ENCODE measurements at places on chromosomes 2 and 18. TPM values are rescaled to one million over a fixed set of nuclear protein-coding genes. Genes with fewer than 3 reads are reported as not detected.

The ZSWIM2 gene
- 0.06 TPM for total RNA-seq

DNA sequence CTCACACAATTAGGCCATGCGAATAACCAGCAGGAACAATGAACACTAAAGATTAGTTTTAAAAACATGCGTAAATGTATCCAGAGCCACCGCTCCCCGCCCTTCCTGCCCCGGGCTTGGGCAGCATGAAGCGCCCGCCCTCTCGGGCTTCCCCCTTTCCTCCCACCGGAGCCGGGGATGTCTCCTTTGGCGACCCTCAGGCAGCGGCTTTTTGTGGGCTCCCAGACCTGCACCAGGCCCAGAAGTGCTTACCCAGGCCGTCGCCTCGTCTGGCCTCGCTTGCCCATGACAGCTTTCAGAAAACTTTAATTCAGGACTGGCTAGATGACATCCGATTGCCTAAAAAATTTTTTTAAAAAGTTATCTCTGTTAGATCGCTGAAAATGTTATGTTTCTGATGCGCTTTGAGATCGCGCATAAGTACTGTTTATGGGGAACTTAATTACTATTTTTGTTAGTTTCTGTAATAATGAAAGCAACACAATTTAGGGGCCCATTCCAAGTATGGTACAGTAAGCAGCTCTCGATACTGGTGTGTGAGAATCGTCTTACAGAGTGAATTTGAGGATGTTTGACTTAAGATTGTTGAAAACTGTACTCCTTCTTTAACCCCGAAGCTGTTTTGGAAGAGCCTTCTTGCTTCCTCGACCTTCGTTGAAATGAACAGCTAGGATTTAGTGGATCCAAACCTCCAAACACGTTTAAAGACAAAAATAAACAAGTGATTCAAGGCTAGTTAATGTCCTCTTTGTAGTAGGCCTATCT lies 1.1 kb downstream of the MAP3K20 start:
- DNase-seq, result peak; percentile 32

- DNase-seq, result peak; percentile 26
Measured at GRCh38 chr2:96505231-96505889, at the start of gene NEURL3. NEURL3 (minus strand) TSS chr2:96505357; CDS start chr2:96505286, 71 bp downstream.

DNA sequence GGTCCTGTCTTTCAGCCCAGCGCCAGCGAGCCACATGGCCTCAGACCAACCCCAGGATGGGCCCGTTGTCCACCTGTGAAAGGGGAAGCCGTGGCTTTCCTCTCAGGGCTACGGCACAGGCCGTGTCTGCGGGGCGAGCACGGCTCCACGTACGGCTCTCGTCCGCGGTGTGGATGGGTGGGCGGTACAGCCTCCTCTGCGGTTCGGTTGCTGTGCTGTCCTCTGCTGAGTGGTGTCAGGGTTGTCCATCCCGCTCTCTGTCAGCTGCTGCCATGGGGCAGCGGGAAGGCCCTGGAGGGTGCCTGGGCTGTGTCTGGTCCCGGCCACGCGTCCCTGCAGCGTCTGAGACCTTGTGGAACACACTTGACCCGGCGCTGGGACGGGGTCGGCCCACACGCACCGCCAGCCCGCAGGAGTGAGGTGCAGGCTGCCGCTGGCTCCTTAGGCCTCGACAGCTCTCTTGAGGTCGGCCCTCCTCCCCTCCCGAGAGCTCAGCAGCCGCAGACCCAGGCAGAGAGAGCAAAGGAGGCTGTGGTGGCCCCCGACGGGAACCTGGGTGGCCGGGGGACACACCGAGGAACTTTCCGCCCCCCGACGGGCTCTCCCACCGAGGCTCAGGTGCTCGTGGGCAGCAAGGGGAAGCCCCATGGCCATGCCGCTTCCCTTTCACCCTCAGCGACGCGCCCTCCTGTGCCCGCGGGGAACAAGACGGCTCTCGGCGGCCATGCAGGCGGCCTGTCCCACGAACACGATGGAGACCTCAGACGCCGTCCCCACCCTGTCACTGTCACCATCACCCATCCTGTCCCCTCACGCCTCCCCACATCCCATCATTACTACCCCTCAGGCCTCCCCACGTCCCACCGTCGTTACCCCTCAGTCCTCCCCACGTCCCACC lies 128.7 kb downstream of the NFATC1 start:
- DNase-seq, result no peak

DNA sequence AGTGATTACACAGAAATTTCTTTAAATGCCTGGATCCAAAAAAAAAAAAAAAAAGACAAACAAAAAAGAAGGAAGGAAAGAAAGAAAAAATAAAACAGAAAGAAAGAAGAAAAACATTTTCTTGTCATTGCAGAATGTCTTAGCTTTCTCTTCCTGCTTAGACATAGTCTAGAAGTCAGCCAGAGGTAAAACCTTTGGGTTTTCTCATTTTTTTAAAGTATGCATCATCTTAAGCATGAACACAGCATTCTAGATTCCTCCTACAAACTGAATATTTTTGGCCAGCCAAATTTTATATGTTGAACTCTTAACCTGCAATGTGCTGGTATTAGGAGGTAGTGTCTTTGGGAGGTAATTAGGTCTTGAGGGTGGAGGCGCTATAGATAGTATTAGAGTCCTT lies 243.9 kb downstream of the TRIB2 start:
- DNase-seq, result no peak

- DNase-seq, result no peak
Measured at GRCh38 chr2:120785228-120785966, 49.7 kb downstream of the GLI2 start.

DNA sequence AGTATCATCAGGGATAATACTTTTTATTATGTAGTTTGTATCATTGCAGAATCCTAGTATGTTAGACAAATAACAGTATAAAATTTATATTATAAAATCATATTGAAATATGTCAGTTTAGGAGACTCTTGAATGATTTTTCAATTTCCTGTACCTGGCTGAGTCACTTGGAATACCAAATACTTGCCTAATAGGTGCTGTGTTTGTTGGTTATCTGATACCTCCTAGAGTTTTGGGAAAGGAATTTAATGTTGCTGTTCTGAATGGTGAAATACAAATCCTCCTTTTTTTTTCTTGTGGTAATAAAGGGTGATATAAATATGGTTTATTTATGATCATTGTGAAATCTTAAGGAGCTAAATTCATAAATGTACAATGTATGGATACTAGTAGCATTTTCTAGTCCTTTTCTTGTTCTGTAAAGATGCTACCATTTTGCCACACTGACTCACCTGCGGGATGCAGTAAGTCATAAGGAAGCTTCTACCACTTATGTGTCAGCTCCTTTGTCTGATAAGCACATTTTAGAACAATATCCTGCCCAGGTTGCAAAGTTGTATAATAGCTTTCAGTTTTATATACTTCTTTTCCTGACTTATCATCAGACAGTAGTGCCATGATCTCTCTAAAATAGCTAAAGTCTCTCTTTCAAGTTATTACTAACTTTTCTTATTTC lies 465.5 kb downstream of the XIRP2 start:
- no peak for DNase-seq

GRCh38 chr2:121722479-121722878 lies 14.2 kb downstream of the NIFK start:
- DNase-seq, result peak; percentile 84

Data from LHCN-M2 (cell line).